ENCODE measurements at places on chromosomes 1 and 21. TPM values are rescaled to one million over a fixed set of nuclear protein-coding genes. Genes with fewer than 3 reads are reported as not detected.

DNA sequence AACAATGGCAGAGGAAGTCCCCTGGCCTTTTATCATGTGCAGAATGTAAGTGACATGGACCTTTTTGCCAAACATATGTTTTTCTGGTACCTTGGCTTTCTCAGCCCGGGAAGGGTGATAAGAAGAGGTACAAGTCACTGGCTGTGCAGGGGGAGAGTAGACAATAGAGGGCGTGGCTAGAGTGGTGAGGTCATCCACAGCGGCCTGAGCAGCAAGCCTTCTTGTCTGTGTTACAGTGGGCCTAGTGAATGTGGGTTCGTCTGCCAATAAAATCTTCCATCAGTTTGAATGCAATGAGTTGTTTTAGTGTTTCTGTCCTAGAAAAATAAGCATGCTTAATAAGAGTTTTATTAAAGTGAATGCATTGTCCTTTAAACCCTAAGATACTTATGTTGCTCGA, 59.0 kb upstream of the PGD start:
- peaks cover 26% of the 10 kb centered on the region for H3K4me1 ChIP-seq
- peak; percentile 75 for DNase-seq
- H3K36me3 ChIP-seq = peaks cover 23% of the 10 kb centered on the region
- no peak overlapping the region for H3K27ac ChIP-seq
- no peak overlapping the region for H3K4me3 ChIP-seq

DNA sequence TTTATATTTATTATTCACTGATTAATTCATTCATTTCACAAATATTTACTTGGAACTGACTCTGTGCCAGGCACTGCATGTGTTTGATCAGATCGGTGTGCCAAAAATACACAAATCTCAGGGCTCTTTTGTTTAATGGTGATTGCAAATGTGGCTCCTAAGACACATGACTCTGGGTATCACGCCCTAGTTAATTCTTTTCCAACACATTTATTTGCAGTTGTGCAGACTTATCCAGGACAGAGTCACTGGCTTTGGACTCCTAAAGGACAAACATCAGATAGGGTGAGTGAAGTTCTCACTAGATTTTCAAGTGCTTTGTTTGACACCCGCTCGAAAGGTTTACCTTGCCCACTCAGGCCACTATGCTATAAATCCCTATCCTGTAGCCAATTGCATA, 335.5 kb downstream of the BARHL2 start:
- H3K4me3 ChIP-seq = no peak overlapping the region
- no peaks in the 10 kb centered on the region for H3K4me1 ChIP-seq
- no peak for DNase-seq
- H3K36me3 ChIP-seq = no peaks in the 10 kb centered on the region
- no peak overlapping the region for H3K27ac ChIP-seq
- H3K27me3 ChIP-seq = no peaks in the 10 kb centered on the region

GRCh38 chr21:16169779-16170178, 440.0 kb downstream of the USP25 start:
- no peaks in the 10 kb centered on the region for H3K36me3 ChIP-seq
- H3K4me3 ChIP-seq = no peak overlapping the region
- H3K4me1 ChIP-seq = no peaks in the 10 kb centered on the region
- no peaks in the 10 kb centered on the region for H3K27me3 ChIP-seq
- no peak for DNase-seq
- H3K27ac ChIP-seq = no peak overlapping the region

GRCh38 chr1:222732216-222733159, 4.5 kb upstream of the FAM177B start:
- H3K36me3 ChIP-seq = peaks cover 54% of the 10 kb centered on the region
- no peak overlapping the region for H3K27ac ChIP-seq
- H3K27me3 ChIP-seq = no peaks in the 10 kb centered on the region
- no peak for DNase-seq
- H3K4me3 ChIP-seq = no peak overlapping the region

- peaks cover 3% of the 10 kb centered on the region for H3K4me1 ChIP-seq
- DNase-seq = no peak
- H3K27ac ChIP-seq = no peak overlapping the region
- H3K36me3 ChIP-seq = peaks cover 7% of the 10 kb centered on the region
Observed at GRCh38 chr1:53214376-53214940, 6.0 kb downstream of the CZIB start.

- peak within 1 kb of the TSS; percentile 40 for H3K4me3 ChIP-seq
- no peaks in the 10 kb centered on the region for H3K36me3 ChIP-seq
- H3K27ac ChIP-seq = peak within 1 kb of the TSS; percentile 53
- DNase-seq = peak; percentile 50
- no peaks in the 10 kb centered on the region for H3K27me3 ChIP-seq
- H3K4me1 ChIP-seq = peaks cover 17% of the 10 kb centered on the region
Observed at GRCh38 chr1:30757352-30758120, at the start of gene LAPTM5. TSS of gene LAPTM5 (minus strand) at chr1:30757774. CDS start at chr1:30757745, 29 bp downstream.

GRCh38 chr1:218575079-218575478, 229.9 kb downstream of the TGFB2 start:
- H3K27me3 ChIP-seq = no peaks in the 10 kb centered on the region
- no peak overlapping the region for H3K4me3 ChIP-seq
- no peaks in the 10 kb centered on the region for H3K36me3 ChIP-seq
- no peaks in the 10 kb centered on the region for H3K4me1 ChIP-seq
- no peak overlapping the region for H3K27ac ChIP-seq

DNA sequence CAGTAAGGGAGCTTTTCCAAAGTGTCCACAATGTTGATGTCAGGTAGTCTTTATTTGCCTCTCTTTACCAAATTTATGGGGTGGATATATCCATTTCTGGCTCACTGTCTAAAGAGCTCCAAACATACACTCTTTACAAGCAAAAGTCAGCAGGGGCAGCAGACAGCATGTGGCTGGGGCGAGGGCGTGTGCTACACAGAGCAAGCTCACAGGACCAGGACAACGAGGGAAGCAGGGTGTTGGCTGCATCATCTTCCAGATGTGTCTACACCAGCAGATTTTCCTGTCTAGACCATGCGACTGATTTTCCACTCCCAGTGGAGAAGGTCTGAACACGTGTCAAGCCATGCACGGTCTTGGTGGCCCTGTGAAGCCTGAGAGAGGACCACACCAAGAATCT, 123.8 kb downstream of the TRABD2B start:
- no peak for DNase-seq
- H3K36me3 ChIP-seq = no peaks in the 10 kb centered on the region
- H3K4me1 ChIP-seq = peaks cover 27% of the 10 kb centered on the region
- no peak overlapping the region for H3K27ac ChIP-seq

DNA sequence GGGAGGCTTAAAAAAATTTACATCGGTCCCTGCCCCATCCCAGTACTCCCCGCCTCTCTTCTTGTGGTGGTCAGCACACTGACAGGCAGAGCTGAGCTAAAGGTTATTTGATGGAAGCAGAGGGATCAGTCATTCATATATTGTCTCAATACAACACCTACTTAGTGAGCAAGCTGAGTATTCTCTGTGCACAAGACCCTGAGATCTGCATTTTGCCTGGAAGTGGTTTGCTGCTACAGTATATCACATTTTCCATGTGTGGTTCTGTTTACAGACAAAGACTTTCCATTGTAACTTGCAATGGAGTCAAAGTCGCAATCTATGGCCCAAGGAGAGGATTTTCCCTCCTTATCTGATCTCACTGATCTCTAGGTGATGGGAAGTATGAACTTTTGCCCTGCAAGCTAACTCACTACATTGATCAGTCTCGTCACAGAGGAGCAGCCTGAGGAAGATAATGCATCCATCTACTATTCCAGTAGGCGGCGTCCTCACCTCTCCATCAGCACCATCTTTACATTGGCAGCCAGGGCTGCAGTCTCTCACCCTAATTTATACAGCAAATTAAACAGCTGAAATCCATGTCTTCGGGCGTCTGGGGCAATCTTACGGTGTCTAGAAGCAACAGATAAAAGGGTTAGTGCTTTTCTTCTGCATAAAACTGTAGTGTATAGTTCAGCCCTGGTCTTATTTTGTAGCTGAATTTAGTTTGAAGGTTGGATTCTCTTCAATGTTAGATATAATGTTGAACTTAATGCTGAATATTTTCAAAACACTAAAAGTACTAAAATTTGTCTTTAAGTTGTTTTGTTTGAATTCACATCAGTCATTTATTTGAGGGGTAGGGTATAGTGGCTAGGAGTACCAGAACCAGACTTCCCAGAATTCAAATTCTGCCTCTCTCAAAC, 3.2 kb upstream of the TRAF5 start:
- no peak overlapping the region for H3K27ac ChIP-seq
- no peak overlapping the region for H3K4me3 ChIP-seq
- H3K4me1 ChIP-seq = peaks cover 7% of the 10 kb centered on the region
- H3K36me3 ChIP-seq = no peaks in the 10 kb centered on the region
- no peak for DNase-seq
- H3K27me3 ChIP-seq = no peaks in the 10 kb centered on the region

GRCh38 chr1:217026531-217026930, 303.3 kb upstream of the ESRRG start:
- no peak overlapping the region for H3K27ac ChIP-seq
- no peak overlapping the region for H3K4me3 ChIP-seq
- no peaks in the 10 kb centered on the region for H3K36me3 ChIP-seq

GRCh38 chr1:16425125-16426025, 11.8 kb downstream of the SPATA21 start:
- H3K4me3 ChIP-seq = no peak overlapping the region
- H3K27me3 ChIP-seq = peaks cover 4% of the 10 kb centered on the region
- H3K36me3 ChIP-seq = no peaks in the 10 kb centered on the region
- H3K27ac ChIP-seq = no peak overlapping the region
- no peak for DNase-seq

GRCh38 chr1:153379591-153379990, 4.2 kb upstream of the S100A12 start:
- no peak overlapping the region for H3K27ac ChIP-seq
- H3K36me3 ChIP-seq = no peaks in the 10 kb centered on the region
- DNase-seq = no peak

DNA sequence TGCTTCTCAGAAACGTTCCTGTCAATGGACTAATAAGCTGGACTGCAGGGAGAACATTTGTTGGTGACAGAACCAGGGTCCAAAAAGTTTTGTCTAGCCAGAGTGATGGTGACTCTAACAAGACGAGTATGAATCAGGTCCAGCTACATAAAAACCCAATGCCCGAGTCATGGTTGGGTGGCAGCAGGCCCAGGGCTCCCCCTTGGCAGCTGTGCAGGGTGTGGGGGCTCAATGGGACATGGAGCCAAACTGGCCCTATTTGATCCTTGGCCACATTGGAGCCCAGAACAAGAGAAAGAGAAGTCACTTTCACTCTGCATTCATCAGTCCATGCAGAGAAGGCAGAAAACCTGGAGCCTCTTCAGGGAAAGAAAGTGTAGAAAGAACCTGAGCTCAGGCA, 37.9 kb upstream of the TENT5C start:
- no peaks in the 10 kb centered on the region for H3K4me1 ChIP-seq
- H3K27ac ChIP-seq = no peak overlapping the region
- DNase-seq = no peak
- H3K4me3 ChIP-seq = no peak overlapping the region

DNA sequence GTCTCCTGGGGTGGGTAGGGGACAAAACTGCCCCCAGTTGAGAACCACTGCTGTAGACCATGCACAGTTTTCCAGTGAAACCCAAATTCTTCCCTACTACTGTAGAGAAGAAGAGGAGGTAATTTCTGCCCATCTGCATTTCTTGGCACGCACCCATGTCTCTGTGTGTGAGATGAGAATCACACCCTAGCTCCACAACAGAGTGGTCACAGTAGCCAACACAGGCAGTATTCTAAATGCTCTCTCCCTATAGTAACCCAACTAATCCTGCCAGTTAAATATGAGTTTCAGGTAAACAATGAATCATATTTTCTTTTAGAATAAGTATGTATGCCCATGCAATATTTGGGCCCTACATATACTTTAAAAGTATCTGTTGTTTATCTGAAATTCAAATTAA, 1.2 kb upstream of the CAPN2 start:
- H3K27ac ChIP-seq = peak overlapping the region; percentile 96
- no peaks in the 10 kb centered on the region for H3K36me3 ChIP-seq
- no peak for DNase-seq
- peaks cover 81% of the 10 kb centered on the region for H3K4me1 ChIP-seq
- no peaks in the 10 kb centered on the region for H3K27me3 ChIP-seq
- H3K4me3 ChIP-seq = no peak overlapping the region

GRCh38 chr1:180502361-180503279, at the start of gene ACBD6:
TSS of gene ACBD6 (minus strand) at chr1:180502577. CDS start at chr1:180502266, 311 bp downstream.
- no peaks in the 10 kb centered on the region for H3K36me3 ChIP-seq
- peak within 1 kb of the TSS; percentile 89 for H3K4me3 ChIP-seq
- DNase-seq = peak; percentile 80
- no peaks in the 10 kb centered on the region for H3K27me3 ChIP-seq

DNA sequence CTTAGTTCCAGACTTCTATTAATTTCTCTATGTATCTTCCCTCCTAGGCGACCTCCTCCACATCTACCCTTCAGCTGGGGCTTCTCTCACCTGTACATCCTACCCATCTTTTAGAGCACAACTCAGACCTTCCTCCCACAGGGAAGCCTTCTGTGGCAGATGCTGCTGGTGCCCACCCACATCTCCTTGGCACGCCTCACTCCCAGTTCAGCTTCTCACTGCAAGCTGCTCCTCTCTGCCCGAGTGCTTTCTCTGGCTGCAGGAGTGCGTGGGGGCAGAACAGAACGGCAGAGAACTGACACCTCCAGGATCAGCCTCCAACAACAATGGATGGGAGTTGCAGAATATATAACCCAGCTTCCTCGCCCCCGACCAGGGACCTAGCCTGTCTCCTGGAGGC, 36.5 kb downstream of the ZBTB18 start:
- H3K4me1 ChIP-seq = no peaks in the 10 kb centered on the region
- no peak overlapping the region for H3K27ac ChIP-seq
- DNase-seq = no peak
- H3K27me3 ChIP-seq = peaks cover 3% of the 10 kb centered on the region
- H3K36me3 ChIP-seq = no peaks in the 10 kb centered on the region

- H3K4me3 ChIP-seq = no peak overlapping the region
- peaks cover 25% of the 10 kb centered on the region for H3K4me1 ChIP-seq
- DNase-seq = no peak
- H3K27ac ChIP-seq = no peak overlapping the region
Observed at GRCh38 chr1:183739082-183739481, 65.8 kb upstream of the RGL1 start.

GRCh38 chr1:210201681-210202080, 30.9 kb upstream of the SERTAD4 start:
- no peak for DNase-seq
- no peaks in the 10 kb centered on the region for H3K4me1 ChIP-seq
- H3K27me3 ChIP-seq = peaks cover 13% of the 10 kb centered on the region
- no peaks in the 10 kb centered on the region for H3K36me3 ChIP-seq
- H3K27ac ChIP-seq = no peak overlapping the region
- no peak overlapping the region for H3K4me3 ChIP-seq

DNA sequence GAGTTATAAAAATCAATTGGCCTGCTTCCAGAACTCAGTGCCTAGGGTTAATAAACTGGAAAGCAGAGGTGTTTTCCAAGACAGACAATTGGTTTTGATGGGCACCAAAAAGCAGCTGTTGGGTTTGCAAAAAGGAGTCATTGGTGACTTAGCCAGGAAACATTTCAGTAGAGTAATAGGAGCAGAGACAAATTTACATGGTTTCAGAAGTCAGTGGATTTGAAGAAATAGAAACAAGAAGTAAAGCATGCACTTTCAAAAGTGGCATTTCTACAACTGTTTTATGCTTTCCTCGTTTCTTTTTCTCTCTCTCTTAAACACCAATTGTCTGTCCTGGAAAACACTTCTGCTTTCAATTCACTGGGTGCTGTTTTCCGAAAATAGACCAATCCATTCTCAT, 87.8 kb downstream of the GLUL start:
- peaks cover 46% of the 10 kb centered on the region for H3K4me1 ChIP-seq
- H3K36me3 ChIP-seq = no peaks in the 10 kb centered on the region
- DNase-seq = no peak
- no peak overlapping the region for H3K4me3 ChIP-seq

Gene NFIA
- total RNA-seq = 107 TPM

Gene RAB7B
- 1.1 TPM for total RNA-seq

Gene ALX3
- total RNA-seq = not detected

Gene S100B
- total RNA-seq = 2.8 TPM

Gene AMY1B
- not detected for total RNA-seq

Gene VTCN1
- total RNA-seq = not detected

Gene FAM131C
- 4.9 TPM for total RNA-seq

Gene DAP3
- 110 TPM for total RNA-seq

Gene CCDC27
- not detected for total RNA-seq

Gene GNG4
- total RNA-seq = 0.15 TPM
